ENCODE measurements at places on chromosomes 3 and 15.

GRCh38 chr3:138332472-138333073, 2.9 kb upstream of the NME9 start:
- DNase-seq: no peak

- no peak for DNase-seq
Measured at GRCh38 chr15:95266451-95267061, 1035.2 kb downstream of the MCTP2 start.

DNA sequence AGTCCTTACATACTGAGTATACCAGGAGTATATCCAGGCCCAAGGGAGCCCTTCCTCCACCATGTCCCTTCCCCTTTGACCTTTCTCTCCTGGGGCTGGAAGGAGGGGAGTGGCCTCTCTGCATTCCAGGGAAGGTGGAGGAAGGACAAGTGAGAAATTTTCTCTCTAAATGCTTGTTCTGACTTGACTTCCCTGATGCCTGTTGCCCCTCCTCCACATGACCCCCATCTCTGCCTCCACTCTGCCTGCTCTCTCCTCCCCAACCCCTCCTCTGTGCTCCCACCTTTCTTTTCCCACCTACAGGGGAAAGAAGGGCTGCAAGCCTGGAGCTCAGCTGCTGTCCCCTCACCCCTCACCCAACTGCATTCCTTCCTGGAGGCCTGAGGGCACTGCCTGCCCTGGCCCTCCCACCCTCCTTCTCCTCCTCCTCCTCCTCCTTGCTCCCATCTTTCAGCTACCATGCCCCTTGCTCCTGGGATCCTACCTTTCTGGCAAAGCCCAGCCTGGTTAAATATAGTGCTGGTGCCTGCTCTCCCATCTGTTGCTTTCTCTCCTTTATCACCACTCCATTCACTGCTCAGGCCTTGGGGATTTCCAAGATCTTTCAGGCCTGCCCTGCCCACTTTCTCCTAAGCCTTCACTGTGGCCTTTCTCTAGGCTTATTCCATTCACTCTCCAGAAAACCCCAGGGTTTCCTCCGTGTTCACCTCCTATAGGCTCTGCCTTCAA, 8.5 kb upstream of the DAG1 start:
- DNase-seq: no peak

- DNase-seq: no peak
Measured at GRCh38 chr3:141236361-141236760, 4.7 kb downstream of the PXYLP1 start.

DNA sequence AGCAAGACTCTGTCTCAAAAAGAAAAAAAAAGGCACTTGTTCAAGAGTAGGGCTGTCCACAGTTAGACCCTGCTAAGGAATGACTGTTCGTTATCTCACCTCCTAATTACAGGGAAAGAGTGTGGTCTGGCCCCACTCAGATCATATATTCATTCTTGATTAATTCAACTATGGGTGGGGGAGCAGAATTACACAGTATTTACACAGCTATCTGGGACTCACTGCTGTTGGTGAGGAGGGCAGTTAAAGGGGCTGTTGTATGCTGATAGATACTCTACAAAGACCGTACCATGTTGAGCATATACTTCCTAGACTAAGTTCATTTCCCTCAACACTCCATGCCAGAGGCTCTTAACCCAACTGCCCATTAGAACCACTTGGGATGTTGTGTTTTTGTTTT, 3.8 kb upstream of the ZNF620 start:
- no peak for DNase-seq

GRCh38 chr15:92283813-92284212, 109.9 kb upstream of the ST8SIA2 start:
- no peak for DNase-seq

DNA sequence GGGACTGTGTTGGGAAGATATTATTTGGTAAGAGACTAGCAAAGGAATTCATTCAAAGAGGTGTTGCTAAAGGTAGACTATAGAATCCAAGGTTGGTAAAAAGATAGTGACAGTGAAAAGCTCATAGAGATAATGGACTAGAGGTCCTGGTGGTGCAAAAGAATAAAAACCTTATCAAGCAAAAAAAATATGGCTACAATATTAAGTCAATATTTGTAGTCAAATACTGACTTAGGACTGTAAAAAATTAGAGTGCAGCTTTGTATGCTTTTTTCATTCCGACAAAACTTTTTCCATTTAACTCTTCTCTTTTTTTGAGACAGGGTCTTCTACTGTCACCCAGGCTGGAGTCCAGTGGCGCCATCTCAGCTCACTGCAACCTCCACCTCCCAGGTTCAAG, 444.0 kb upstream of the AGTR1 start:
- DNase-seq: no peak

DNA sequence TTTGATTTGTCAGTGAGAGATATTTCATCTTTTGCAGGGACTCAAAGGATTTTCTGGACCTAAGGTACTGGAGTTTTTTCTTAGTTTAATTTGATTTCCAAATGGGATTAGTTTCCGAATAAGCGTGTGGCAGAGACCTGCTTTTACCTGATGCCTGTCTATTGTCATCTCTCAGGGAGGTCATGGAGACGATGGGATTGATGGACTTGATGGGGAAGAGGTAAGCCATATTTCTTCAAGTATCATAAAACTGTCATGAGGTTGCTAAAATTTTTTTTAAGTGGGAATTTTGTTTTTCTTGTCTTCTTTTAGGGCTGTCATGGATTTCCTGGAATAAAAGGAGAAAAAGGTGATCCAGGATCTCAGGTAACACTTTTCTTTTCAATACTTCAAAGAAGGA, 60.5 kb downstream of the COL6A5 start:
- DNase-seq: no peak

DNA sequence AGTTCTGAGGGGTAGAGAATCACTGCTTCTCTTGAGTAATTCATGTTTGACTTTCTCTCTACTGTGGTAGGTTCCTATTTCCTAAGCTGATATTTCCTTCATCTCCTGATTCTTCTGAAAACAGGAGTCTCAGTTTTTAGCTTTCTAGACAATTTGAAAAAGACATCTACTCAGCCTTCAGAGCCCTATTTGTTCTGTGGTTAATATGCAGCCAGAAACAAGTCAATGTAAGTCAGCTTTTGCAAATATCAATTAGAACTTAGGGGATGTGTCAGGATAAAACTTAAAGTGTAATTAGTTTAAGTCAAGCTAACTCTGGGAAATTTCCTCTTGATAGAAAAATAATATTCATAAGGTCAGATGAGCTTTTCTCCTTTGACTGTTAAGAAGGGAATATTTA, 21.7 kb upstream of the HACD2 start:
- no peak for DNase-seq

DNA sequence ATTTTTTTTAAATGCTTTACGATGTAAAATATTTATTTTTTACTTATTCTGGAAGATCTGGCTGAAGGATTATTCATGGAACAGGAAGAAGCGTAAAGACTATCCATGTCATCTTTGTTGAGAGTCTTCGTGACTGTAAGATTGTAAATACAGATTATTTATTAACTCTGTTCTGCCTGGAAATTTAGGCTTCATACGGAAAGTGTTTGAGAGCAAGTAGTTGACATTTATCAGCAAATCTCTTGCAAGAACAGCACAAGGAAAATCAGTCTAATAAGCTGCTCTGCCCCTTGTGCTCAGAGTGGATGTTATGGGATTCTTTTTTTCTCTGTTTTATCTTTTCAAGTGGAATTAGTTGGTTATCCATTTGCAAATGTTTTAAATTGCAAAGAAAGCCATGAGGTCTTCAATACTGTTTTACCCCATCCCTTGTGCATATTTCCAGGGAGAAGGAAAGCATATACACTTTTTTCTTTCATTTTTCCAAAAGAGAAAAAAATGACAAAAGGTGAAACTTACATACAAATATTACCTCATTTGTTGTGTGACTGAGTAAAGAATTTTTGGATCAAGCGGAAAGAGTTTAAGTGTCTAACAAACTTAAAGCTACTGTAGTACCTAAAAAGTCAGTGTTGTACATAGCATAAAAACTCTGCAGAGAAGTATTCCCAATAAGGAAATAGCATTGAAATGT, 15.6 kb downstream of the THBS1 start:
- DNase-seq: no peak

GRCh38 chr3:176755552-176755951, 441.7 kb downstream of the TBL1XR1 start:
- no peak for DNase-seq

GRCh38 chr3:122602011-122602710, 24.7 kb downstream of the PARP15 start:
- DNase-seq: no peak

DNA sequence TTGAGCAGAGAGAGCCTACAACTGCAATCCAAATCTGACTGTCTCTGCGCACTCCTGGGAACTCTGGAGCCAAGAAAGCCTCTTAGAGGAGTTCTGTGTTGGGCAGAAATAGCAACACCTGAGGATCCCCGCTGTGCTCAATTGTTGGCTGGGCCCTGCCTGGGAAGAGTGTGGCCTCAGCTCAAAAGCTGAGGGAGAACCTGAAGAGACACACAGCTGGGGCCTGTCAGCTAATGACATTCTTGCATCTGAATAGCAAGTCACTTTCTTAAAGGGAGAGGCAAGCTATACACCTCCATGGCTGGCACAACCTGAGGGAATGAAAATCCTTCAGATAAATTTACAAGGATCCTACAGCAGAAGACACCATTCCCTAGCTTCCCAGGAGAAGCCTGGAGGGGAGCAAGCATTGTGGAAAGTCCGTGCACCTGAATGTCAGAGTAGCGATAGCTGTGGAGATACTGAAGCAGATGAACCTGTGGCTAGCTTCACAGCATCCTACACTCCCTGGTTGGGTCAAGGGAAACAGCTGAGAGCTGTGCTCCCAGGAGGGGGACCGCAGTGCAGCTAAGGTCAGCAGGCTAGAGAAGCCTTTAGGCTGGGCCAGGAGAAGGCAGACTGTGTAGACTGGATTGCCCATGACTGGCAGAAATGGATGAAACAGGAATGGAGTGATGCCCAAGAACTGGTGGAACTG, 159.9 kb upstream of the PFN2 start:
- DNase-seq: no peak

GRCh38 chr3:171190668-171191067, 164.1 kb upstream of the SLC2A2 start:
- DNase-seq: no peak

DNA sequence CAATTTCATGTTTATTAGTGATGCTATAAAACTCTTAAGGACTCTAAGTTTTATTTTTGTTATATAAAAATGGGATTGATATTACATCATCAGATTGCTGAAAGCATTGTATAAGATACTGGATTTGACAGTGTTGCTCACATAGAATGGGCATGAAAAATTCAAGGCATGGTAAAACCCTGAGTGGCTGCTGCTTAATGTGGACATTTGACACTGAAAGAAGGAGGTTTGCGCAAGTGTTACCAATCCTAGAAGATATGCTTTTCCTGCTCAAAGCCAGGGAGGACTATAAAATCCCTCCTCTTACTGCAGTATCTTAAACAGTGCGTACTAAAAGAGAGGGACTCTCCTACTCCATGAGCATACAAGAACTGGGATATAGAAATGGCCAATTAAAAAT, 65.8 kb upstream of the PTX3 start:
- DNase-seq: no peak

- peak; percentile 11 for DNase-seq
Measured at GRCh38 chr3:158659454-158660237, 12.8 kb downstream of the LXN start.

All from NCI-H1417 treated with DMSO at 0.1 percent for 48 hours (cell line).